Mesendoderm (in vitro differentiated cells): ENCODE measurements at places on chromosomes 7 and 10.
A peak's percentile ranks its signal among the peaks of the same experiment; 100 is the strongest.

GRCh38 chr7:144670218-144670617, 165.6 kb downstream of the TPK1 start:
- no peak overlapping the region for H3K27ac ChIP-seq
- H3K4me1 ChIP-seq = no peaks in the 10 kb centered on the region
- DNase-seq = peak; percentile 6
- no peaks in the 10 kb centered on the region for H3K36me3 ChIP-seq
- H3K4me3 ChIP-seq = no peak overlapping the region
- no peaks in the 10 kb centered on the region for H3K27me3 ChIP-seq

GRCh38 chr10:95693071-95693667, 558 bp downstream of the TCTN3 start:
- H3K27me3 ChIP-seq = no peaks in the 10 kb centered on the region
- no peaks in the 10 kb centered on the region for H3K4me1 ChIP-seq
- peak; percentile 29 for DNase-seq
- peak overlapping the region; percentile 88 for H3K4me3 ChIP-seq

- peaks cover 8% of the 10 kb centered on the region for H3K4me1 ChIP-seq
- H3K27me3 ChIP-seq = no peaks in the 10 kb centered on the region
- peak; percentile 70 for DNase-seq
- no peaks in the 10 kb centered on the region for H3K36me3 ChIP-seq
- H3K27ac ChIP-seq = peak overlapping the region; percentile 39
Measured at GRCh38 chr7:603152-603951, 83.7 kb upstream of the PDGFA start.

GRCh38 chr7:101562531-101563197, 66.4 kb downstream of the MYL10 start:
- H3K36me3 ChIP-seq = no peaks in the 10 kb centered on the region
- H3K4me1 ChIP-seq = peaks cover 2% of the 10 kb centered on the region
- H3K27ac ChIP-seq = no peak overlapping the region
- no peak overlapping the region for H3K4me3 ChIP-seq
- no peaks in the 10 kb centered on the region for H3K27me3 ChIP-seq
- DNase-seq = no peak

DNA sequence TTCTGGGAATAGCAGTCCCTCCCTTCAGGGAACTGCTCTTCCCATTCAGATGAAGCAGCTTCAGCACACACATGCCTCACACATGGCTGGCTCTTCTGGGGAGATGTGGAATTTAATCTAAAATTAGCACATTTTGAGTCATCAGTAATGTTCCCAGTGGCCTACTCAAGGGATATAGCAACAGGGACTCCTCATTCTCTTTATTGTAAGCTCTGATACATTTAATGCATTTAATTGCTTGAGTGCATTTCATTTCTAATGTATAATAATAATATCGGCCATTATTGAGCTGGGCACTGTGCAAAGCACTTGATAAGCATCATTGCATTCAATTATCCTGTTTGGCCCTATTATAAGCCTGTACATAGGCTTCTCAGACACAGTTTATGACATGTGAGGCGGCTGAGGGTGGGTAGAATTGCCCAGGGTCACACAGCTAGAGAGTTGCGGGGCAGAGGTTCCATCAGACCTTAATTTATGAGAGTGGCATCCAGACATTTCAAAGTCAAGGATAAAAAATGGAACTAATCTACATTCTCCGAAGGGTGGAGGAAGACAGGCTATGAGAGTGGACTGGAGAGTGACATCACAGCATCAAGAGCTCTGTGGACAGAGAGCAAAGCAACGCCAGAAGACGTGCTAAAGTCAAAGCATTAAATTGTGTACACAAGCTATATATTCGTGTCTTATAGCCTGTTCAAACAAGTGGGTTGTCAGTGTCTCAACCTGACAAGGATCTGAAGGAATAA, 76.8 kb downstream of the LANCL2 start:
- no peaks in the 10 kb centered on the region for H3K4me1 ChIP-seq
- no peaks in the 10 kb centered on the region for H3K36me3 ChIP-seq
- no peak overlapping the region for H3K4me3 ChIP-seq
- H3K27ac ChIP-seq = no peak overlapping the region
- no peak for DNase-seq
- no peaks in the 10 kb centered on the region for H3K27me3 ChIP-seq

GRCh38 chr7:140222814-140223213, 46.0 kb upstream of the KDM7A start:
- no peaks in the 10 kb centered on the region for H3K36me3 ChIP-seq
- H3K27ac ChIP-seq = no peak overlapping the region
- H3K4me1 ChIP-seq = no peaks in the 10 kb centered on the region
- DNase-seq = no peak
- no peak overlapping the region for H3K4me3 ChIP-seq
- H3K27me3 ChIP-seq = no peaks in the 10 kb centered on the region
